Activated CD4-positive, CD25-positive, alpha-beta regulatory T cell treated with anti-CD3 and anti-CD28 coated beads, Interleukin-2, amount 50 U/mL, for 72 hours (primary cell): ENCODE measurements at places on chromosomes 6 and 20.

- no peak for DNase-seq
Measured at GRCh38 chr6:132228894-132229293, 172.4 kb downstream of the MOXD1 start.

- no peak for DNase-seq
Measured at GRCh38 chr6:106086814-106087175, 659 bp downstream of the PRDM1 start.

- no peak for DNase-seq
Measured at GRCh38 chr6:3348821-3349220, 90.1 kb downstream of the PSMG4 start.

GRCh38 chr20:10771435-10772140 is 97.8 kb upstream of the JAG1 start:
- no peak for DNase-seq

DNA sequence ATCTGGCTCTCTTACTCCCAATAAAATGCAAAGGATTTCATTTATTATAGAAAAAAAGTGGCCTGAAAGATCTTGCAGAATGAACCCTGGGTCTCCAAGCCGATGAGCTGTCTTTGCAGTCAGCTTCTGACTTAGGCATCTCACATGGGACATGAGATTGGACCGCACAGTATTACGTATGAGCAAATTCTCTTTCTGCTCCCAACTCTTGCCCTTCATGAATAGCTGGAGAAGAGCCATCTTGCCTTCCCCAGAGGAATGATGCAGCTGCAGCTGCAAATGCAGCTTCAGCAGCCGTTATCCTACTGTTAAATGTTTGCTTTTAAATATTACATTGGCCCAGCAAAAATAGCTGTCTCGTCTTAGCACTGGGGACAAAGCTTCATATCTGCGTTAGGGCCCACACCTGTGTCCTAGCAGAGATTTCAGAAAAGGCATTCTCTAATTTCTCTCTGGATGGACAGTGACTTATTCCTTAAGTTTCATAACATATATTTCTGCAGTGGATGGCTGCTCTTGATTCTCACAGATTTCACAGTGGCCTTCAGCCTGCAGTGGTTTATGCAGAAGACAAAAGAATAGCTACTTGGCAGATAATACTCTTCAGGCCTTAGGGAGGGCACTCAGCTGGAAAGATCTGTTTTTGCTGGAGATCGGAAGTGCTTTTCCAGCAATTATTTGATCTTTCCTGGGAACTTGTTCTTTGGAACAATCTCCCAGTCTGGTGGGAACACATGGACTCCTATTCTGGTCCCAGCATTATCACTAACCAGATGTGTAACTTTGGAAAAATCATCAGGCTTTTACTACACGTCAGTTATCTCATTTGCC is 129.2 kb downstream of the FYN start:
- no peak for DNase-seq

- no peak for DNase-seq
Measured at GRCh38 chr6:102902471-102902870, 1509.0 kb downstream of the GRIK2 start.

- DNase-seq: no peak
Measured at GRCh38 chr6:21823371-21823770, 229.8 kb downstream of the SOX4 start.

DNA sequence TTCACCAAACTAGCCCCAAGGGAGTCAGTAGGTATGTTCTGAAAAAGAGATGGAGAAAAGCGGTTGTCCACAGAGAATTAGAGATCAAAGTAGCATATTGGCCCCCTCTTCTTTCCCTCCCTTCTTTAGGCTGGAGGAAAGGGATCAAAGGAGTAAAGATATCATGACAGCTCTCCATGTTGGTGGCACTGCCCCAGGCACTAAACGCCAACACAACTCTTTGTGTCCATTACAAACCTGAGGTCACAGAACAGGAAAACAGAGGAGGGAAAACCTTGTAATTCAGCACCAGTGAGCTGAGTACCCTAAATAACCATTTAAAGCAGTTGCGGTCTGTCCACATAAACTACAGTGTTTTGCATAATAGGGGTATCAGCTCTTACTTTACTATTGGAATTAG is 113.0 kb upstream of the TFAP2D start:
- DNase-seq: no peak

DNA sequence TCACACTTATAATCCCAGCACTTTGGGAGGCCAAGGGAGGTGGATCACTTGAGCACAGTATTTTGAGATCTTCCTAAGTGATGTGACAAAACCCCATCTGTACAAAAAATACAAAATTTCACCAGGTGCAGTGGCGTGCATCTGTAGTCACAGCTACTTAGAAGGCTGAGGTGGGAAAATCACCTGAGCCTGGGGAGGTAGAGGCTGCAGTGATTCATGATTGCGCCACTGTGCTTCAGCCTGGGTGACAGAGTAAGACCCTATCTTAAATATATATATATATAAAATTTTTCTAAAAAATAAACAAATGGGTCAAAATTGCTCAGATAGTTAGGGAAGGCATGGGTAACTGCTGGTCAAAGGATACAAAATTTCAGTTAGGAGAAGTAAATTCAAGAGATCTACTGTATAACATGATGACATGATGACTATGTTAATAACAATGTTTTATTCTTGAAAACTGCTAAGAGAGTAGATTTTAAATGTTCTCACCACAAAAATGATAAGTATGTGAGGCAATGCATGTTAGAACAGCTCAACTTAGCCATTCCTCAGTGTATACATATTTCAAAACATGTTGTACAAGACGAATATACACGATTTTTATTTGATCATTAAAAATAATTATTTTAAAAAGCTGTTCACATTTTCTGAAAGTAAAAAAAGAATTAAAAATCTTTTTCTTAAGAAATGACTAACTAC is 24.4 kb downstream of the TBC1D32 start:
- no peak for DNase-seq

GRCh38 chr6:48113130-48113529 is 2.1 kb upstream of the PTCHD4 start:
- no peak for DNase-seq
